EL (cell line): ENCODE measurements at places on chromosomes 12 and 14.
A peak's percentile ranks its signal among the peaks of the same experiment; 100 is the strongest.

- peak; percentile 85 for DNase-seq
Observed at GRCh38 chr12:47725893-47726292, 603 bp upstream of the ENDOU start.

DNA sequence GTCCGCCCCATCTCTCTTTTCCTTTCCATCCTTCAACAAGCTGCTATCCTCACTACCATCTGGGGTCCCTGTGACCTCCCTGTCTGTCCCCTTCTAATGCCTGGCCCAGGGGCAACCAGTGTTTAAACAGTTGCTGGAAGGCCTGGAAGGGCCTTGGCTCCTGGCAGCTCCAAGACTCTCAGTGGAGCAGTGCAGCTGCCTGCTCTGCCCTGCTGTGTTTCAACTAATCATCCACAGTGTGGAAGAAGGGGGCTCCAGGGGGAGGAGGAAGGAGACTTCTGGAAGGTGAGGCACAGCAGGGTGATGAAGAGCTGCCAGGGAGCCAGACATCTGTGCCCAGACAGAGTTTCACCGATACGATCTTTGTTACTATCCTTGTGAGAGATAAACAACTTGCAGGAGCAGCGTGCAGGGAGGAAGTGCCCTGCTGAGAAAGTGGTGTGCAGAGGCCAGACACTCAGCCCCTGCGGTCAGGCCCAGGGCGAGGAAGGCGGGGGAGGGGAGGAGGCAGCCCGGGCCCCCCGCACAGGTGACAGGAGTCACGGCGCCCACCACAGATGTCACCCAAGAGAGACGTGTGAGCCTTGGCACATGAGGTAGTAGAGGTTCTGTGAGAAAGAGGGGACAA is 1061.8 kb downstream of the BCL11B start:
- no peak for DNase-seq

DNA sequence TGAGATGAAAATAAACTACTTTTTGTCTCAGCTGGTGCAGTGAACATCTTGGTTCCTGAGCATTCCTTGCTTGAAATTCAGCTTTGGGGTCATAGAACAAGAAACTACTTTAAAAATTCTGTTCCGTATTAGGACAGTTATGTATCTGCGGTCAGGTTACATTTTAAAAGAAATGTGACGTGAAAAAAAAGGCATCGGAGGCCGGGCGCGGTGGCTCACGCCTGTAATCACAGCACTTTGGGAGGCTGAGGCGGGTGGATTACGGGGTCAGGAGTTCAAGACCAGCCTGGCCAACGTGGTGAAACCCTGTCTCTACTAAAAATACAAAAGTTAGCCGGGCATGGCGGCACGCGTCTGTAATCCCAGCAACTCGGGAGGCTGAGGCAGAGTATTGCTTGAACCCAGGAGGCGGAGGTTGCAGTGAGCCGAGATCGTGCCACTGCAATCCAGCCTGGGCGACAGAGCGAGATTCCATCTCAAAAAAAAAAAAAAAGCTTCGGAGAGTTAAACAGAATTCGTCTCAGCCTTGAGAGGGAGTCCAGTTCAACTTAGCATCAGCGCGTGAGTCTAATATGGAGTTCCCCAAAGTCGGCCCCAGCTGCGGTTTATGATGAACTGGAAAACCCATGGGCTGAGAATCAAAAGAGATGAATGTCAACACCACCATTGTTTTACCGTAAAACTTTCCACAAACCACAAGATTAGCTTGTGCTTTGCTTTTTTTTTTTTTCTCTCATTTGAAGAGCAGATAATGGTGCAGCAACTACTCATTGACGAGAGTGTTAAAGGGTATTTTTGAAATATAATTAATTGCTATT is 2.1 kb upstream of the SLC2A13 start:
- DNase-seq: no peak

GRCh38 chr14:62532181-62532580 is 513.1 kb downstream of the KCNH5 start:
- peak; percentile 8 for DNase-seq

DNA sequence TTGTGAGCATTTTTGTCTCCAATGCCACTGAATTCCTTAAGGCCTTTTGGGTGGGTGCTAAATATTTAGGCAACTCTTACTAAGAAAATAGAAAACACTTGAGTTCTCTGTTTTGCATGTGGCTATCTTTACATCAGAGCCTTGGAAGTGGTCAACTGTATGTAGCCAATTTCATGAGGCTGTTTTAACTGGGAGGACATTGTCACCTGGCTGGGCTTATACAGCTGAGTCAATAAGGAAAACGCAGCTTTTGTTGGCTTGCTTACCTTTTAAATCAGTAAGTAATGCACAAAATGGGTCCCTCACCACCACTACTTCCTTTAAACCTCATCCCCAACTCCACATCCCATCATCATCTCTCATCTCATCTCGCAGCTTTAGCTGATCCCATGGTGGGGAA is 194.3 kb downstream of the RGS6 start:
- no peak for DNase-seq
